ENCODE measurements at places on chromosomes 11 and 22. TPM values are rescaled to one million over a fixed set of nuclear protein-coding genes. Genes with fewer than 3 reads are reported as not detected.

The CCDC73 gene
- total RNA-seq: 0.33 TPM

DNA sequence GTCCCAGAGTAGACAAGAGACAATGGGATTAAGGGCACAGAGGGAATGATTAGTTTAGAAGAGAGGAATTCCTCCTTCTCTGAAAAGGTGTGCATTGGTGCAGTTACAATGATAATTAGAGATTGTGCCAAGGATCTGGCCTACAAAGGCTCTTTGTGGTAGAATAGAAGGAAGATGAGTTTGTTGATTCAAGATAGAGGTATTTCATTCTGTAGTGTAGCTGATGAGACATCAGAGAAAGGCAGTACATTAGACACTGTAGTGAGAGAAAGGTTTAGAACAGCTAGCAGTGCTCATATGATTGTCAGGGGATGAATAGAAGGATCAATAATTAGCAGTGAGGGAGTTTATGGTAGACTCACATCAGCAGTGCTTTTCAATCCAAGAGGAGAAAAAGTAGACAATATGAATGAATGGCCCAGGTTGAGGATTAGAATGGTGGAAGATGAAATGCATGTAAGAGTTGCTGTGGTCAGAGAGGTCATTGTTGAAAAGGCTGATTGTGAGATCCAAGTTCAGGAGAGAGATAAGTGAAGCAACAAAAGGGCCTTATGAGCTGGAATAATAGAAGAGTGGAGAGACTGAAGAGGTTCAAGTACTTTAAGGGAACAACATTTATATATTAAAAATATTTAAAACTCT lies 28.9 kb downstream of the SIK2 start:
- no peak overlapping the region for H3K4me3 ChIP-seq
- H3K27me3 ChIP-seq: no peaks in the 10 kb centered on the region
- no peaks in the 10 kb centered on the region for H3K36me3 ChIP-seq
- H3K27ac ChIP-seq: peak overlapping the region; percentile 21
- H3K4me1 ChIP-seq: peaks cover 5% of the 10 kb centered on the region

DNA sequence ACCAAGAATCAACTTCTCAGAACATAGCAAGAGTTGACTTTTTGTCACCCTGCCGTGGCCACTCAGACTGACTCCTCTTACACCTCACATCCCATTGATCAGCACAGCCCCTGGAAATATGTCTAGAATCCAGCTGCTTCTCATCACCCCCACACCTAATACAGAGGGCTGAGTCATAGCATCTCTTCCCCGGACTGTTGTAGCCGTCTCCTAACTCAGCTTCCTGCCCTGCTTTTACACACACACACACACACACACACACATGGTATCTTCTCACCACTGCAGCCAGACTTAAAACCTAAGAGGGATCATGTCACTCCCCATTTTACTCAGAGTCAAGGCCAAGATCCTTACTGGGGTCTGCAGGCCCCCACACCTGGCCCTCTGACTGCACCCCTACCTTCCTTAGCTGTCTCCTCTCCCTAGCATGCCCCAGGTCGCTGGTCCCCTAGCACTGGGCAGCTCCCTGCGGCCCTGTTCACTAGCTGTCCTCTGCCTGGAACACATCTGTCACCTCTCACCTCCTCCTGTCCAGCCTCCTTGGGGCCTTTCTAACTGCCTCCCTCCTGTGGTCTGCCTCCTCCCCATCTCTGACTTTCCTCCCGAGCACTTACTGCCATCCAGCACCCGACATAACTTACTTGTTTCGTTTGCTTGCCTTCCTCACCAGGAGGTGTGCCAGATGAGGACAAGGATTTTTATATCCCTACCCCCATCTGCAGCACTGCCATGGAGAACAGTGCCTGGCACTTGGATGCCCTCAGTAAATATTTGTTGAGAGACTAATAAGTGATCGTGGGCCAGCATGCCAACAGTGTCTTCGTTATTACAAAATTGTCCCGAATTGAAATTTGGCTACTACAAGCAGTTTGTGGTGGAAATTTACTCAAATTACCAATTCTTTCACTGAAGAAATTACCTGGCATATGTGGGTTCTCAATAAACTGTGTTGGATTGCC lies 61.9 kb downstream of the BMAL1 start:
- H3K27me3 ChIP-seq: no peaks in the 10 kb centered on the region
- peak; percentile 75 for DNase-seq

- H3K4me3 ChIP-seq: no peak overlapping the region
- no peak for DNase-seq
- H3K36me3 ChIP-seq: no peaks in the 10 kb centered on the region
- no peaks in the 10 kb centered on the region for H3K4me1 ChIP-seq
- H3K27me3 ChIP-seq: no peaks in the 10 kb centered on the region
Observed at GRCh38 chr11:100867606-100868005, 180.5 kb downstream of the ARHGAP42 start.

DNA sequence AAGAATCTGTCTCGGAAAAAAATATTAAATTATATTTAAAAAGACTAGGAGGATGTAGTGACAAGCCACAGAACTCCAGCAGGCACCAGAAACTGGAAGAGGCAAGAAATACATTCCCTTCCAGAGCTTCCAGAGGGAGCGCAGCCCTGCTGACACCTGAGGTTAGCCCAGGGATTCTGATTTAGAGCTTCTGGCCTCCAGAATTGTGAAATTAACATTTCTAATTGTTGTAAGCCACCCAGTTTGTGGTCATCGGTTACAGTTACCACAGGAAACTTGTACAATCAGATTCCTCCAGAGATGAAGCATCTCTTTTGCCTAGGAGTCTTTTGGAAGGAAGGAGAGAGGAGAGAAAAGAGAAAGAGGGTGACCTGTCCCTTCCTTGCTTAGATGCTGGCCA lies 6.4 kb upstream of the UBASH3B start:
- no peak overlapping the region for H3K27ac ChIP-seq
- no peaks in the 10 kb centered on the region for H3K27me3 ChIP-seq
- H3K4me3 ChIP-seq: no peak overlapping the region
- DNase-seq: no peak
- H3K36me3 ChIP-seq: no peaks in the 10 kb centered on the region
